Pancreas (tissue), 10 donors: ENCODE measurements at places on chromosomes 6 and 20. TPM values are rescaled to one million over a fixed set of nuclear protein-coding genes. Genes with fewer than 3 reads are reported as not detected.

Gene NKAIN4
- not detected for total RNA-seq

Gene RIMS1
- 5.7 TPM for total RNA-seq

Gene MDFI
- total RNA-seq = 7.4 TPM

GRCh38 chr6:7424967-7425807 lies 35.6 kb downstream of the RIOK1 start:
- peak; percentile 33 for DNase-seq

GRCh38 chr20:24781418-24781980 lies 167.6 kb upstream of the CST7 start:
- no peak for DNase-seq

DNA sequence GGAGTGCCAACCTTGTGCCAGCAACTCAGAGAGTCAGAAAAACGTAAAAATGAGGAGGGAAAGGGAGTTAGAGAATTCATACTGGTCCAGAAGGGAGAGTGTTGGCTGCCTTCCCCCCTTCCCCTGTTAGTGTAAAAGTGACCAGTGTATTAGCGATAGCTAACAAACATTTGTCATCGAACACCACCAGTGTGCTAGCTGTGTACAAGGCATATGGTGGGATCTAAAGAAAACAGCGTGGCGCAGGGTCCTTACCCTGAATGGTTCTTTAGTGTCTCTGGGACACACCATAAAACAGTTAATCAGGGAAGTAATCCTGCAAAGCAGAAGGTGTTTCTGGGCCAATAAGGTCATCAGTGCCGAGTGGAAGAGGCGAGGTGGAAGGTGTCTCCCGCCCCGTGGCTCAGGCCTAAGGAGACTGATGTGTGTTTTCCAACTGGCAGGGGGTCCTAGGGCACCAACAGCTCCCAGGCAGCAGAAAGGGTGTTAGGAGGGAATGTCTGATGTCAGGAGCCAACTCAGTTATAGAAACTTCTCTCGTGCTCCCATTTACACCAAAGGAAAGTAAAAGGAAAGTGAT lies 91.9 kb downstream of the TCP11 start:
- DNase-seq = no peak

- DNase-seq = no peak
Observed at GRCh38 chr6:93678841-93679454, 259.6 kb upstream of the EPHA7 start.

- no peak for DNase-seq
Observed at GRCh38 chr6:15255909-15256395, 10.1 kb downstream of the JARID2 start.

- DNase-seq = no peak
Observed at GRCh38 chr6:14912226-14912625, 333.6 kb upstream of the JARID2 start.

DNA sequence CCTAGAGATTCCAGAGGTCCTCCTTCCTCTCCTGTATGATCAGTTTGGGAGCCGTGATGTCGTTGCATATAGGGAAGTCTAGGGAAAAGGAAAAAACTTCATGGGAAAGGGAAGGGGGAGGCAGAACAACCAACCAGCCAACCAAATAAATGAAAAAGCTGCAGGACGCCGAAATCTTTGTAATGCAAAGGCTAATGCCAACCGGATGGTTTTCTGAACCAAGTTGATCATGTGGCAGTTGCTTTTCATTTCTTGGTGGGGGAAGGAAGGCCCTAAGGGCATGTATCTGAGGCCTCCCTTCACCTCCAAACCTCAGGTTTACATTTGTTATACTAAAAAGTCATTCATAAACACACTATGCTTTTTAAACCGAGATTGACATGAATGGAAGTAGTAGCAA lies 167.2 kb downstream of the ARID1B start:
- DNase-seq = no peak

- no peak for DNase-seq
Observed at GRCh38 chr6:161108916-161109315, 117.3 kb downstream of the MAP3K4 start.

DNA sequence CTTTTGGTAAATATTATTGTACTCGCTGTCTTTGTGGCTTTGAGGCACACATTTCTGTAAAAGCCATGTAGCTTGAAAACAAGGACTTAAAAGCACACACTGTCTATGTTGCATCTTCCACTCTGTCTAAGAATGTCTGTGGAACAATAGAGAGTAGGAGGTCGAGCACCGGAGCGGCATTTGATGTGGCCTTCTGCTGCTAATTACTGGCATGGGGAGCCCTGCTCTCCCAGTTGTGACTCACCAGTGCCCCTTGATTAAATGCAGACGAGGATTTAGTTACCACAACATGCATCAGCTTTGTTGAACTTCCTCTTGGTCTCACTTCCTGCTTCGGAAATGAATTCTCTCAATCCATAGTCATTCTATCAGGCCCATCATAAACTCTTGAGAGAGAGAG lies 680.7 kb upstream of the SLC35B3 start:
- DNase-seq = no peak
